Stimulated activated CD8-positive, alpha-beta memory T cell treated with anti-CD3 and anti-CD28 coated beads, Interleukin-4, amount 100 ng/mL, for 24 hours (primary cell): ENCODE measurements at places on chromosomes 5 and 9.

- DNase-seq, result no peak
These were observed 95.4 kb downstream of the CWC27 start for GRCh38 chr5:64864171-64864570.

GRCh38 chr5:176820937-176821336 lies 10.6 kb downstream of the UNC5A start:
- DNase-seq, result no peak

DNA sequence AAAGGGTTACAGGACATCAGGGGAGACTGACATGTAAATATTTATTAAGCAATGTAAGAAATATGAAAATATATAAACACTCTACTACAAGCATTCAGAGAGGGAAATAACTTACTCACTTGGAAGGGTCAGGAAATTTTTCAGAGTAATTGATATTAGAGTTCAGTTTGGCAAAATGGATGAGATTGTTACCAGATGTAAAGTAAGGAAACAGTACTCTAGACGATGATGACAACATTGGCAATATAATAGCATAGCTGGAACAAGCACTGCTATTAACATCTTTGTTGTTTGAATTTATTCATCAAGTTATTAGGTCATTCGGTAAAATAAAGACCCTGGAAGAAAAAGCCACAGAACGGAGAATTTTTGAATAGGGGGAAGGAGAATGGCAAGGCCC lies 49.1 kb downstream of the GNA14 start:
- DNase-seq, result no peak

- no peak for DNase-seq
These were observed 208.8 kb downstream of the SAXO1 start for GRCh38 chr9:18824095-18824666.

DNA sequence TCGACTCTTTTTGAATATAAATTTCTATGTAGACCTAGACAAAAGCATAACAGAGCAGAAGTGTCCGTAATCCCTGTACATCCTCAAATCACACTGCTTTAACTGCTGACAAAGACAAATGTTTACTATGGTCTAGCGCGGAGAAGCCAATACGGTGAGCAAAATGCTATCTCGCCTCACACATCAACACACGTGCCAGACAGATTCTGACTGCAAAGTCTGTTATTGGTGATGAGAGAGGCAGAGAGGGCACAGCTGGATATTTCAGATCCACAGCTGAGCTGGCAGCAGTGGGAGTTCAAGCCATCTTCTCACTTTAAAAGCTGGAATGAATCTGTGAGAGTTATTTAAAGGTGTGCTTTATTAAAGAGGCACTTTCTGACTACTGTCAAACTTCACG lies 124.3 kb downstream of the ARL15 start:
- no peak for DNase-seq

DNA sequence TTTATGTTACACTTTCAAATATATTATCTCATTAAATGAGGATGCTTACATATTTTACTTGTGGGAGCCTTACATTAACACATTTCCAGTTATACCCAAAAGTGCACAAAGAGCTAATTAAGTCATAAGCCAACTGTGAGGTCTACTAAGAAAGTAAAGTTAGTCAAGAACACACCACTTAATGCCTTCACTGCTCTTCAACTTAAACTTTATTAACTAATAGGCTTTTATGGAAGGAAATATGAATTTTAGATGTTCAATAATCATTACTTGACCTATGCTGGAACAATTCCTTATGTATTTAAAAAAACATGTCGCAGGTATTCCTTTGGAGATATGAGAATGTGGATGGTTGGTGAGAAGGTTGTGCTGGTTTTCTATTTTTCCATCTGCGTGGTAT lies 3.4 kb downstream of the ST8SIA4 start:
- DNase-seq, result no peak

DNA sequence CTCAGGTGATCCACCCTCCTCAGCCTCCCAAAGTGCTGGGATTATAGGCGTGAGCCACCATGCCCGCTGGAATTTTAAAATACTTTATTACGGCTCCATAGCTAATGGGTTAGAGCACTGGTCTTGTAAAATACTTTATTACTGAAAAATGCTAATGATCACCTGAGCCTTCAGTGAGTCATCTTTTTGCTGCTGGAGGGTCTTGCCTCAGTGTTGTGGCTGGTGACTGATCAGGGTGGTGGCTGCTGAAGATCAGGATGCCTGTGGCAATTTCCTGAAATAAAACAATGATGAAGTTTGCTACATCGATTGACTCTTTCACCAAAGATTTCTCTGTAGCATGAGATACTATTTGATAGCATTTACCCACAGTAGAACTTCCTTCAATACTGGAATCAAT lies 26.0 kb upstream of the GNE start:
- DNase-seq, result no peak

- no peak for DNase-seq
These were observed 80.7 kb downstream of the DRD1 start for GRCh38 chr5:175363300-175363699.

DNA sequence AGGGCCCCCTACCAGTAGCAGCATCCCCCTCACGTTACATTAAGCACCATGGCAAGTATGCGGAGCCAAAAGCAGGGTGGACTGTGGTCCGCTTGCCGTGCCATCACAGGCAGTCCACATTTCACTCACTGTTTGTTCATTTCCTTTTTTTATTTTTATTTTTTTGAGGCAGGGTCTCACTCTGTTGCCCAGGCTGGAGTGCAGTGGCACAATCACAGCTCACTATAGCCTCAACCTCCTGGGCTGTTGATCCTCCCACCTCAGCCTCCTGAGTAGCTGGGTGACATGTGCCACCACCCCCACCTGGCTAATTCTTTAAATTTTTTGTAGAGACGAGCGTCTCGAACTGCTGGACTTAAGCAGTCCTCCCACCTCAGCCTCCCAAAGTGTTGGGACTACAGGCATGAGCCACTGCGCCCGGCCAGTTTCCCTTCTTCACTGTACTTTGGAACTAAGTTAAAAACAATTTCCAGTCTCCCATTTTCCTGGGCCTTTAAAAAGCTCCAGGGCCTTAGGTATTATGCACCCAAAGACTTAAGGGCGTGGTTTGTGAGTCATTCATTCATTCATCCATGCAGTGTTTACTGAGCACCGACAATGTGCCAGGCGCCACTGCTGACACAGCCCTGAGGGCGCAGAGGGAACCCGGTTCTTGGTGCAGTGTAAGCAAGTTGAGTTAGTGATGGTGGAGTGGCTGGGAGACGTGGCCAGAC lies 19.9 kb downstream of the PRRX2 start:
- DNase-seq, result no peak

- DNase-seq, result no peak
These were observed at the start of gene GZMA for GRCh38 chr5:55102348-55102747. TSS of gene GZMA (plus strand) at chr5:55102646. CDS start at chr5:55102683, 37 bp downstream.

DNA sequence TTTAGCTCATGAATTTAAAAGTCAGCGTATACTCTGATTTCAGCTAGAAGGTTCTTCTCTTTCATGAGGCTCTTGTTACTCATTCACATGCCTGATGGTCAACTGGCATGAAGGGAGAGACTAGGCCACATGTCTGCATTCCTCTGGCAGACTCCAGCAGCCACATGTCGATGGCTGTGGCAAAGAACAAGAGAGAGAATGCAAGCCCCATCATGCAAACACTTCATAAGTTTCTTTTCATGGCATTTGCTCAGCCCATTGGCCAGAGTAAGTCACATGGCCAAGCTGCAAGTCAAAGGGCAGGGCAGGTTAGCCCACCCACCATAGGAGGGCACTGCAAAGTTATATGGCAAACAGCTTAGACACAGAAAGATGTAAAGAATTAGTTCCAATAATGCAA lies 5.4 kb downstream of the KCNV2 start:
- no peak for DNase-seq

DNA sequence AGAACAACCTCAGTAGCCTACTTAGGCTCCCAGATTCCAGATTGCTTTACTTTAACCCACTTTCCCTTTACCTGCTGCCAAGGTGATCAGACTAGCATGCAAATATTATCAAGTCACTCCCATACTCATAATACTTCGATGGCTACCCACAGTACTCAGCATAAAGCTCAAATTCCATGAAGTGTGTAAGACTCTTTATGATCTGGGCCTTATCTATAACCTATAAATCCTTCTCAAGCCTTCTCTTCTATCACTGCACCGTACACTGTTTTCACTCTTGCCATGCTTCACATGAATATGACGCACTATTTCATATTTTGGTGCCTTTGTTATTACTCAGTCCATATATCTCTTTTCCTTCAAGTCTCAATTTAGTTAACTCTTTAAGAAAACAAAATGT lies 135.2 kb upstream of the TARS1 start:
- no peak for DNase-seq

- no peak for DNase-seq
These were observed 52.8 kb downstream of the RICTOR start for GRCh38 chr5:39021413-39021812.

DNA sequence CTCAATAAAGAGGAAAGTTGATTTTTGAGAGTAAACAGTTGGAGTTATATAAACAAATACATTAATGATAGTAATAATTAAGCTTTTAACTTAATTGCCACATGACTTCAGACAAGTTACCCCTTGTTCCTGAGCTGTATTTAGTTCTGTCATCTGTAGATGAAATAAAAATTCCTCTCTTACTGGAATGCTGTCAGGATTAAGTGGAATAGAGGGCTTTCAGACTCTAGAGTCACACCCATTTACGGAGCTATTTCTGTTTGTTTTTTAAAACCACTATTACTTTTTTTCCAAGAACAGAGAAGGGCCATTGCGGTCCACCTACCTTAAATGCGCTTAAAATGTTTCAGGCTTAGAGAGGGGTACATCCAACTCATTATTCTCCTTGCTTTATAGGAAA lies 170.6 kb downstream of the CHSY3 start:
- no peak for DNase-seq

- no peak for DNase-seq
These were observed 4.4 kb upstream of the EXOC3 start for GRCh38 chr5:438481-438981.

DNA sequence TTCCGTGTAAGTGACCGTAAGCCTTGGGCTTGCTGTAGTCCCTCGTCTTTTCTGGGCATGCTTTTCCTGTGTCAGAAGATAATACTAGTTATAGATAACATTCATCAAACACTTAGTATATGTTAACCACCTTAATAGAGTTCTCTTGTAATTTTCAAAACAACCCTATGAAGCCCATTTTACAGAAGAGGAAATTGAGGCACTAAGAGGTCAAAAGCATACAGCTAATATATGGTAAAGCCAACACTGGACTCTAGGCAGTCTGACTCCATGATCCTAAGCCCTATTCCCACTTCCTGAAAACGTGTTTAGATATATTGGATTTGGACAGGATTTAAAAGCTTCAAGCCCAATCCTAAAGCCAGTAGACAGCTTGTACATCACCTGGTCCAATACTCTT lies 153.8 kb downstream of the CEP120 start:
- DNase-seq, result no peak

DNA sequence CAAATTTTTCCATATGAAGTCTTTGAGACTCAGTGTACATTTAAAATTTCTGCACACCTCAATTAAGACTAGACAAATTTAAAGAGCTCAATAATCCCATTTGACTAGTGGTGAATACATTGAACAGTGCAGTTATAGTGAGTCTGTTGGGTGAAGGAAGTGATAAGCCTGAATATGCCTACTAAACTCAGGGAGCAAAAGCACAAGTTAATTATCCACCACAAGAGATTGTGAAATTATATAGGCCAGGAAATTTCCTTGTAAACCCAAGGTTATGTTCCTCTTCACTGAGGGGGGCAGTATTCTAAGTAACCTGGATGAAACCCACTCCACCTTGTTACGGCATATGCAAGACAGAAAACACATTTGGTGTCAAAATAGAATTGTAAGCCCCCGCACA lies 612.9 kb upstream of the DAB2 start:
- no peak for DNase-seq

DNA sequence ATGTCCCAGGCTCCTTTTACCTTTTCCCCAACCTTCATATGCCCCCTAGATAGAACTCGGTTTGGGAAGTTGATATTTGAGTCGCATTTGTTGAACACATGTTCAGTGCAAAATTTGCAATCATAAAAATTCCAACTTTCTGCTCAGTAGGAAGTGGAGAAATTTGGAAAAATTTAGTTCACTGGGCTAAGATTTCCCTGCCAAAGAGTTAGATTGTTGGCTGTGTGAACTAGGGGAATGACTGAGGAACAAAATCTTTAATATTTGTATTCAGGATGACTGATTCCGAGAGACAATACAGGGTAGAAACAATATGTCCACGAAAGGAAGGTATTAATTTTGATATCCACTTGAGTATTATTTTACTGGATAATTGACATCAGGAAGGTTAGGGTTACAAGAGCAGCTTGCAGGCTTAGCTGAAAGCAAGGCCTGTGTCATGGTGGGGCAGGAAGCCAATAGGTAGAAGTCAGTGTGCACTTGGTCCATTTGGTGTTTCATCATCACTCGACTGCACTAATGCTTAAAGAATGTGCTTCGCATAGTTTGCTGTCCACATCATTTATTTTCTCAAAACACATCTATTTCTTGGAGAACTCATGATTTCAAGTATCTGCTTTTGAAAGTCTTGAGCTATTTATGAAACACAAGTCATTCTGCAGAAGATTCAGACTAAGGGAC lies 59.4 kb upstream of the GNA14 start:
- DNase-seq, result no peak

DNA sequence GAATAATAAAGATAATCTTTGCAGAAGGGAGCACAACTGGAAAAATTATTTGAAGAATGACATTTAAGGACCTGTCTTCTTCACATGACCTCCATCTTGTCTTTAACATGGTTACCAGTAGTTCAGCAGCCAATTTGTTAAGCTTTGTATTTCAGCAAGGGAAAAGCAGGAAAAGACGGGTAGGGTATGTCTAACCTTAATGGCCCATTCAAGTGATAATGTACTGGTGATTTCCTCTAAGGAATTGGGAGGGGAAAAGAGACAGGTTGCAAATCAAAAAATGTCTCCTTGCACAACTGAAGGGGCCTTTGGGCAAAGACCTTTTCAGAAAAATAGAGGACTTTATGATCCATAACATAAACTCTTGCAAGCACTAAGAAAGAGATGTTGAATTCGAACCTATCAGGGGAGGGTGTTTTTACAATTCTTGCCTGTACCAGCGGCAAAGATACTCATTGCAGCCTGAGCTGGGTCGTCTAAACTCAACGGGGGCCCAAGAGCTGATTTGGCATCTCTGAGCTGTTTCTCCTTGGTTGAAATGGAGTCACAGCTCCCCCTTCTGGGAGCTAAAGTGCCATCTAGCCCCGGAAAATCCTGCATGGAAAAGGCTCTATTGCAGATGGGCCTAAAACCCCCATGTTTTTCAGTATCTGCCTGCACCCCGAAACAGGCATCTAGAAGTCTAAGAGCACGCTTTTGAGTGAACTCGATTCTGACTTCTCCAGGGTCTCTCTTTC lies 3.8 kb downstream of the BRINP1 start:
- no peak for DNase-seq

DNA sequence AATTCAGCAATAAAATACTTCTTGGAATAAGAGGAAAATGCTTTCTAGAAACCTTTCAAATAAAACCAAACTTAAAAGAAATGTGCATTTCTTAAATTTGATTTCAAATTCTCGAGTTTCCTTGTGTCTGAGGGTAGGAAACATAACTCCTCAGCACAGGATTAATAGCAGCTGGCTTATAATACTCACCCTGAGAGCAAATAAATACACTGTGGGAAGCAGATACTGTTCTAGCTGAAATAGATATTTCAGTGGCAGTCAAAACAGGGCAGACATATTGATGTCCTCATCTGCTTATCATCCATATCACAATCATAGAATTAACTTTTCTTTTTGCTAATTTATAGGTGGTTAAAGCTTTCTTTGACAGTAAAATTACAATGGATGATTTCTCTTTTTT lies 24.1 kb upstream of the FEM1C start:
- no peak for DNase-seq
